ENCODE measurements at places on chromosomes 12 and 14.
A peak's percentile ranks its signal among the peaks of the same experiment; 100 is the strongest.

GRCh38 chr12:54135621-54136350 lies 53.0 kb downstream of the SMUG1 start:
- DNase-seq: no peak

- no peak for DNase-seq
These were observed 5.6 kb downstream of the TMEM119 start for GRCh38 chr12:108592033-108592909.

GRCh38 chr12:53251477-53252348 lies 16.4 kb upstream of the ESPL1 start:
- DNase-seq: peak; percentile 80

GRCh38 chr12:65490250-65490649 lies 211.8 kb downstream of the MSRB3 start:
- DNase-seq: no peak

GRCh38 chr12:112340230-112340629 lies 42.0 kb downstream of the HECTD4 start:
- no peak for DNase-seq

DNA sequence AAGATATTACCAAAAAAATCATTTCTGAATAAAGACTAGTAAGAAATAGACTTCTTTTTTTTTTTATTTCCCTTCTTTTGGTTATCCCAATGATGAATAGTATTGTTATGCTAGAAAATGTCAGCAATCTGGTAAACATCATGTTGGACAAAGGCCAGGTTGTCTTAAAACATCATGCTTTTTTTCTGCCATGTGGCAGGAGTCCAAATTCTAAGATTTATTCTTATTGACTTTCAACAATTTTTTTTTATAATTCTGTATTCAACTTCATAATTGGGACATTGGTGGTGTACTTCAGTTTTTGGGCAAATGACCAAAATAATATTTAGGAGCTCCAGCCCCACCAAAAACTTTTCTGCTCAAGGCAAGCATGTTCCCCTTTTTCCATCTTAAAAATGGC lies 10.5 kb downstream of the DCN start:
- DNase-seq: no peak

- peak; percentile 34 for DNase-seq
These were observed 247.1 kb downstream of the AKAP6 start for GRCh38 chr14:32576088-32576795.

GRCh38 chr12:6312529-6313325 lies 2.2 kb downstream of the PLEKHG6 start:
- no peak for DNase-seq

DNA sequence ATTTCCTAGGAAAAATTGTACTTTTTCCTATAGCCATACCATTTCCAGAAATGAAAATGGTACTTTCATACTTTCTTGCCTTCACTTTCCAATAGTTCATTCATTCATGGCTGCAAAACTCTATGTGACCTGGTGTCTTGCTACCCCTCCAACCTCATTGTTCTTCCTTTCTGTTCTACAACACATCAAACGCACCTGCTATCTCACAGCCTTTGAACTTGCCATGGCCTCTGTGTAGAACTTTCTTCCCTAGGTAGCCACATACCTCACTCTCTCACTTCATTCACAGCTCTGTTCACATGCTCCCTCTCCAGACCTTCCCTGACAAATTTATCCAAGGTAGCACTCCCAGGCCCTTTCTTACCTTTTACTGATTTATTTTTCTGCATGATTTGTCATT lies 149.2 kb downstream of the DUSP6 start:
- no peak for DNase-seq

GRCh38 chr12:14403711-14404196 lies 38.3 kb downstream of the ATF7IP start:
- no peak for DNase-seq

DNA sequence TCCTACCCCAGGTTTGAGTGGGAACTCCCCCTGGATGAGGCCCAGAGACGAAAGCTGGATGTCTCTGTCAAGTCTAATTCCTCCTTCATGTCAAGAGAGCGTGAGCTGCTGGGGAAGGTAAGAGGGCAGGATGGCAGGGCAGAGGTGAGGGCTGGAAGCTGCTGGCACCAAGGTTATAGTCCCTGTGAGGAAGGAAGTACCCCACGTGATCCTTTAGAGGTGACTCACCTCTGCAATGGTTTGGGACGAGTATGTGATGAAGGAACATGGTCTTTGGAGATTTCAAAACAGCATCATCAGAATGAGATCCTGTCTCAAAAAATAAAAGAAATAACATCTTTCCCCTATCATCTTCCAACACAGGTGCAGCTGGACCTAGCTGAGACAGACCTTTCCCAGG lies 9.2 kb upstream of the MYL6B start:
- DNase-seq: no peak

GRCh38 chr14:105420101-105420973 lies 710 bp downstream of the MTA1 start:
- no peak for DNase-seq

GRCh38 chr14:69107407-69108003 lies 45.4 kb downstream of the DCAF5 start:
- no peak for DNase-seq

DNA sequence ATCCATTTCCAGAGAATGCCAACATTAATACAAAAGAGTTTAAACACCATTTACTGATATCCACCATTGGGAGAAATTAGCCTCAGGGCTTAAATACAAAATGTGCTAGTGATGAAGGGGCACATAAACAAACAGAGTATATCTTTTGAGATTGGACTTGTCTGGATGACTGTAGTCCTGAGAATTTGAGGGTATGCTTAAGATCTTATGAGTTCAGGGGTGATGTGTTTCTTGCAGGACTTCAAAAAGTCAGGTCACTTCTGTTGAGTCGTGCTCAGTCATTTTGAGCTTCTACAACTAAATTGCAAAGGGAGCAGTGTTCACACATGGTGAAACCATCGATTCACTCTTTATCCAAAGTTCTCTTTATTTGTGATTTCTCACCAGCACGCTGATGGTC lies 425.7 kb downstream of the ATP23 start:
- DNase-seq: no peak

DNA sequence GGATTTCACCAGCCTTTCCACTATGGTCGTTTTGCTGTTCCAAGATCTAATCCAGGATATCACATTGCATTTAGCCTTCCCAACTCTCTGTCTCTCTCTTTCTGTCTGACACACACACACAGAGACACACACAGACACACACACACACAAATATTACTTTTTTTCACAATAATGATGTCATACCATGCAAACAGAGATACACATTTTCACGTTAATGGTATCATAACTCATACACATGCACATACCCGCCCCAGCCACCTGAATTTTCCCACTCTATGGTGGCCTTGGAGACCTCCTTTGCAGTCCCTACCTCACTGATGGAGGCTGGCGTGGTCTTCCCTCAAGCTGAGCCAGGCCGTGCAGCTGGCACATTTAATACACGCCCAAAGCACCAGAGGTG lies 7.2 kb upstream of the MYL2 start:
- DNase-seq: no peak

DNA sequence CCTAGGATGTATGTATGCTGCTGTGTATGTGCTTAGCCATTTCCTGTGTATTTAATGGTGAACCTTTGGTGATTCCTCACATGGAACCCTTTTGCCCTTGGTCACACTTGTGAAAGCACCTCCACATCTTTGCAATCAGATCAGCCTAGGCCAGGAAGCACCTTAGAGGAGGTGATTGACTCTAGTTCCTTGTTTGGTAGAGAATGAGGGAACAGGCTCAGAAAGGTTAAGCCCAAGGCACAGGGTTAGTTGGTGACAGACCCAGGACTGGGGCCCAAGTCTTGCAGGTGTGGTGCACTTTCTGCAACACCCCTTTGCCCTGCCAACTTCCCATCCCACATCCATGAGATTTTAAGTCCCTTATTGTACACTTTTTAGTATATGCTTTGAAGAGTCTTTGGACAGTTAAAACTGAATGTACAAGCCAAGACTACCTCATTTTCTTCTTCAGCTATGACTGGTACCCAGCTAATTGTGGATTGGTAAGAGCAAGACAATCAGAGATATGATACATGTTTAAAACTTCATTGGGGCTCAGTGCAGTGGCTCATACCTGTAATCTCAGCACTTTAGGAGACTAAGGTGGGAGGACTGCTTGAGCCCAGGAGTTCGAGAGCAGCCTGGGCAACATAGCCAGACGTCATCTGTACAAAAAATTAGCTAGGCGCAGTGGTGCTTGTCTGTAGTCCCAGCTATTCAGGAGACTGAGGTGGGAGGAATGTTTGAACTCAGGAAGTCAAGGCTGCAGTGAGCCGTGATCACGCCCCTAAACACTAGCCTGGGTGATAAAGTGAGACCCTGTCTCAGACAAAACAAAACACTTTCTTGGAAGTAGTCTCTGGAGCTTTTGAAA lies 71.1 kb downstream of the RASSF3 start:
- no peak for DNase-seq

GRCh38 chr14:80202888-80203562 lies 8.3 kb downstream of the DIO2 start:
- DNase-seq: peak; percentile 67

DNA sequence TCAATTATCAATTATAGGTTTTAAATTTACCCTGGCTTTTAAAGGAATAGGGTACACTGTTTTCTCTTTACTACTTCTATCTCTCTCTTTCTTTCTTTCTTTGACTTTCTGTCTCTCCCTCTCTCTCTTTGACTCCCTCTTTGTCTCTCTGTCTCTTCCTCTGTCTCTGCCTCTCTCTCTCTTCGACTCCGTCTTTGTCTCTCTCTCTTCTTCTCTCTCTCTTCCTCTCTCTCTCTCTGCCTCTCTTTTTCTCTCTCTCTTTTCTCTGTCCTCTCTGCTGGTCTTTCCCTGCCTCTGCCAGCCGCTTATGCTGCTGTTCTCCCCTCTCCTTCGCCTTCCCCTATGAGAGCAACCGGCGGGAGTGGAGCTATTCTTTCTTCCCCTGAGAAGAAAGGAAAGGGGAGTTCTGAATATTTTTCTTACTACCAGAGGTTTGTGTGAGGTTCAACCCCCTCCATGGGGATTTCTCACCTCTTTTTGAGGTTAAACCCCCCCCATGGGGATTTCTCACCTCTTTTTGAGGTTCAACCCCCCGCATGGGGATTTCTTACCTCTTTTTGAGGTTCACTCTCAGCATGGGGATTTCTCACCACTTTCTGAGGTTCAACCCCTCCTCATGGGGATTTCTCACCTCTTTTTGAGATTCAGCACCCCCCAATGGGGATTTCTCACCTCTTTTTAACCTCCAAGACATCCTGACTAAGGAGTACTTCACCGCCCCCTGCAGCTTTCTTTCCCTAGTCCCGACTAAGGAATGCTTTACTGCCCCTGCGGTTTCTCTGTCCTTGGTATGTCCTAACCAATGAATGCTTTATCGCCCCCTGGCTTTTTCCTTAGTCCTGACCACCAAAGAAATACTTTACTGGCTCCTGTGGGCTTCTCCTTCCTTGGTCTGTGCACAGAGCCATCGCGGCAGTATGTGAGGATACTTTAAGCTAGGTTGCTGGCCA lies 27.4 kb upstream of the DDHD1 start:
- DNase-seq: peak; percentile 50

GRCh38 chr14:61925043-61925442 lies 162.8 kb downstream of the SNAPC1 start:
- DNase-seq: no peak

DNA sequence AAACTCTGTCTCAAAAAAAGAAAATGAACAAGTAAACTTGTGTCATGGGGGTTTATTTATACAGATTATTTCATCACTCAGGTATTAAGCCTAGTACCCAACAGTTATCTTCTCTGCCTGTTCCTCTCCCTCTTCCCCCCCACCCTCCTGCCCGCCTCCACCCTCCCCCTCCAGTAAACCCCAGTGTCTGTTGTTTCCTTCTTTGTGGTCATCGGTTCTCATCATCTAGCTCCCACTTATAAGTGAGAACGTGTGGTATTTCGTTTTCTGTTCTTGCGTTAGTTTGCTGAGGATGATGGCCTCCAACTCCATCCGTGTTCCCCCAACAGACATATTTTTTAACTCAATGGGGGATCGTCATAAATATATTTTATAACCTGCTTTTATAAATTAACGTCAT lies 12.3 kb downstream of the IL31 start:
- DNase-seq: no peak

DNA sequence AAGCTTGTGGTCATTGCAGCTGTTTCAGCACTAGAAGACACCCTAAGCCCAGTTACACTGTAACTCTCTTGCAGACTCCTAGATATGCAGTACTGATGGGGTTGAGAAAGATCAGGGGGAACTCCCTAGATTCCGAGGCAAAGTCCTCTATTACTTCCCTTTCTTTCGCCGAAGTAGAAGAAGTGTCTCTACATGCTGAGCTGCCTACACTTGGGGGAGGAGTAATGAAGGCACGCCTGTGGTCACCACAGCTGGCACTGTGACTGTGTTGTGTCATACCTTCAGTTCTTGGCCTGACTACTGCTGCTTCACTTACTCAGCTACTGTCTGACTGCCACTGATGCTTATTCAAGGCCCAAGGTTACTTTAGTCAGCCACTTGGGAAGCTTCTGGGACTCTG lies 35.1 kb upstream of the RPL10L start:
- DNase-seq: no peak

- no peak for DNase-seq
These were observed 21.0 kb downstream of the BATF start for GRCh38 chr14:75543253-75543652.

DNA sequence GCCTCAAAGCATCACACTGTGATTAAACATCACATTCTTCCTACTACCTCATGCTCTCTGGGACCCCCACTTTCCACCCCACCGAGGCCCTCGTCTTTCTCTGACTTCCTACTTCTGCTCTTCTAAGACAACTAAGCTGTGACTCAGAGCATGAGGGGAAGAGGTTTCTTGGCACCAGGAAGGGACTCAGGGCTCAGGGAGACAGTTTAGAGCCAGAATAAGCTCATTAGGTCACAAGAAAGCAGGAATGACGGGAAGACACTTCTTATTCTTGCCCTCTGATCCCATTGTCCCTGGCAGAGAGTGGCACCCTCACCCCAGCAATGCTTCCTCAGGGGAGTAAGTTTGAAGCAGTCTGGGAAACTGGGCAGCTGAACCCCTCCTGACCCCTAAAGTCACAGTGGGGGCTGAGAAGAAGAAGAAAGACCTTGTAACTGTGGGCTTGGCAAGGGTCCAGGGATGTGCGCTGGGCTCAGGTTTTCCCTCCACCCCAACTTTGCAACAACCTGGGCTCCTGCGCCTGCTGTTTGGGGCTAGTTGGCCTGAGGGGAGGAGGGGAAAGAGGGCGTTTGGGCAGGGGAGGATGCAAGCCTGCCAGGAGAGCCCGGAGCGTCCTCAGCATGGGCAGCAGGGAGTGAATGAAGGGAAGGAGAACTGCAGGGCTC lies 64.6 kb upstream of the ACTN1 start:
- DNase-seq: no peak

DNA sequence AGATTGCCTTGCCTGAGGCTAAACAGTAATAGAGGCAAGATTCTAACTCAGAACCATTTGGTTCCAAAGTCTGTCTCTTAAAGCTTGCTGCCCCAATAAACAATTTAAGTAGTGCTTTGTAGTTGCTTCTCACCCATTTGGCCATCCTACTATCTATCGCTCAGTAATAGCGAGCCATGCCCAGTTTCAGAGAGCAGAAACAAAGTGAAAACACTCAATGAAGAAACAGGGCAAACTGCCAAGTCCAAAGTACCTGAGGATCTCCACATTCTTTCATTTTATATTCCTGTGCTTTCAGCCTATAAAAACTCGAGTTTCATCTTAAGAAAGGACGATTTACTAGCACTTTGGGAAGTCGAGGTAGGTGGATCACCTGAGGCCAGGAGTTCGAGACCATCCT lies 103.3 kb upstream of the BBS10 start:
- DNase-seq: no peak

GRCh38 chr12:11688379-11688778 lies 38.9 kb downstream of the ETV6 start:
- no peak for DNase-seq

Measured in stimulated activated CD8-positive, alpha-beta memory T cell treated with anti-CD3 and anti-CD28 coated beads, Interleukin-4, amount 100 ng/mL, for 48 hours (primary cell).